AML-193 (cell line): ENCODE measurements at places on chromosomes 1 and 21.

GRCh38 chr1:243850452-243851256, 611 bp upstream of the AKT3 start:
- DNase-seq = peak; percentile 41

GRCh38 chr21:42221581-42222345, 2.8 kb downstream of the ABCG1 start:
- DNase-seq = peak; percentile 4

- DNase-seq = no peak
Observed at GRCh38 chr21:37392441-37392840, 25.9 kb downstream of the DYRK1A start.

DNA sequence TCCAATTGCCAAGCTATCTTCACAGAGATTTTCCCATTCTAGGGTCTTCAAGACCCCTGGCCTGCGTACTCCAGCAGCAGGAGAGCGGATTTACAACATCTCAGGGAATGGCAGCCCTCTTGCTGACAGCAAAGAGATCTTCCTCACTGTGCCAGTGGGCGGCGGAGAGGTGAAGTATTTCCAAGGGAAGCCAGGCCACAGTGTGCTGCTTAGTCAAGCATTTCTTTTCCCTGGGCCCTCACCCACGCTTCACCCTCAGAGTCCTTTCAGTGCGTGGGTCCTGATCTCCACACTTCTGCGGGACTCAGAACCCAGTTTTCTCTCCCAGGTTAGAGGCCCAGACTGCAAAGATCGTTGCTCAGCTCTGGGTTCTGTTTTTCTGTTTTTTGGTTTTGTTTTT, 13.1 kb downstream of the CDCA8 start:
- DNase-seq = no peak

- DNase-seq = no peak
Observed at GRCh38 chr1:239443361-239443760, 57.0 kb downstream of the CHRM3 start.

- DNase-seq = no peak
Observed at GRCh38 chr1:113109908-113110554, 37.0 kb downstream of the LRIG2 start.

- peak; percentile 75 for DNase-seq
Observed at GRCh38 chr1:91499904-91500755, 521 bp upstream of the CDC7 start.

- no peak for DNase-seq
Observed at GRCh38 chr1:94739521-94740061, 80.6 kb upstream of the SLC44A3 start.

DNA sequence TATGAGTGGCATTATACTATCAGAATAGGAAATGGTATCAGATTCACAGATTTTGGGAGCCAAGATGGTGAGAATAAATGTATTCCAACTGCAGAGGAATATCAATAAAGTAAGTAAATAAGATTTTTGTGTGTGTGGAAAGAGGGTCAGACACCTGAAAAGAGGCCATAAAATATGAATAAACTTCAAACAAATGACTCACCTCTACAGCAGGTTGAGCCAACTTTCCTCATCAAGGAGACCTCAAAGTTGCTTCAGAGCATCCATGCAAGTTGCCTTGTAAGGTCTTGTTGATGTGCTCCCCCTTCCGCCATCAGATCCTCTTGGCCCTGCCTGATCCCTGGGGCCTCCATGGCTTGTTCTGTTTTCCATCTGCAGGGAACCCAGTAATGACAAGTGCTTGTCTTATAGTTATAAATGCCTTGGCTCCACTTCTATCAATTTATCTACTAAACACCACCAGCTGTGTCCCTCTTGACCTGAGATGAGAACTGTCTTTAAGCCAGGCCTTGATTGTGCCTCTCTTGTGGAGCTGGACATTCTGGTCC, 775.6 kb downstream of the LTN1 start:
- no peak for DNase-seq

DNA sequence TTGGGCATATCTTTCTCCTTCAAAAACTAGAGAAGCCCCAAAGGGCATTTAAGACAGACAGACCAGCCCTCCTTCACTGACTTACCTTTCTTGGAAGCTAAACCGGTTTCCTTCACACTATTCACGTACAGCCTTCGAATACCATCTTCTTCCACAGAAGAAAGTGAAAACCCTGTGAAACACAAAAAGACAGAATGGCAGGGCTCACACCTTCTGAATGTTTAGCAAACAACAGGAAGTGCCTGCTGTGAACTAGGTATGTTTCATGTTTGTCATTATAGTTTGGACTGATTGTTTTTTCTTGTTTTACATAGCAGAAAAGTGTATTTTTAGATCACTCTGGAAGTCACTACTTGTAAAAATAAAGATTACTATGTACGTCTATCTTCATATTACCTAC, 148.6 kb upstream of the KRTAP19-8 start:
- no peak for DNase-seq

- DNase-seq = no peak
Observed at GRCh38 chr1:87495870-87496269, 167.2 kb downstream of the LMO4 start.

- DNase-seq = no peak
Observed at GRCh38 chr1:172882791-172883386, 167.9 kb downstream of the TNFSF18 start.

- peak; percentile 13 for DNase-seq
Observed at GRCh38 chr1:205774198-205775014, 876 bp downstream of the RAB29 start.

DNA sequence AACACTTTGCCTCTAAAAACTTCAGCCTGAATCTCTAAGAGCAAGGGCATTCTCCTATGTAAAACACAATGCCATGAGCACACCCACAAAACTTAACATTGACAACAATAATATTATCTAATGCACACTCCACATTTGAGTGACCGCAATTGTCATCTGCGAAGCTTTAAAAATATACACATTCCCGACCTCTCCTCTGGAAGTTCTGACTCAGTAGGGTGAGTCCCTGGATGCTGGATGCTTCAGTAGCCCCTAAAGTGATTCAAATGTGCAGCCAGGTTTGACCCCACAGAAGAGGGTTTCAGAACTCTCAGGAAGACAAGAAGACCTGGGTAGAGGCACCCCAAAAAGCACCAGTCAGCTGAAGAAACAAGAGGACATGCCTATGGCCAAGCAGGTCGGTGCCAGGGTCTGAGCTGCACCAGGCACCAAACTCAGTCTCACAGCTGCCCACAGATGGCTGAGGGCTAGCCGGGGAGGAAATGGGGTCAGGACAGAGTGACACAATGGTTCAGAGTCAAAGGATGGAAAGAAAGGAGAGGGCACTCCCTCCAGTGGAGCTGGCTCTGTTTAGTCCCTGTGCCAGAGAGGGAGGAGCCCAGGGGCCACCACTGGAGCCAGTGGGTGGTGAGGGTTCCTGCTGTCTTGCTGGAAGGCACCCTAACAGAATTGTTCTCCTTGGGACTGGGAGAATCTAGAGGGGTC, 17.4 kb downstream of the PIK3C2B start:
- DNase-seq = no peak

GRCh38 chr1:11806307-11806936, 431 bp downstream of the CLCN6 start:
- no peak for DNase-seq

- no peak for DNase-seq
Observed at GRCh38 chr1:114103992-114104391, 49.7 kb downstream of the SYT6 start.

- DNase-seq = no peak
Observed at GRCh38 chr1:39737546-39738169, 1.0 kb upstream of the PPIE start.

DNA sequence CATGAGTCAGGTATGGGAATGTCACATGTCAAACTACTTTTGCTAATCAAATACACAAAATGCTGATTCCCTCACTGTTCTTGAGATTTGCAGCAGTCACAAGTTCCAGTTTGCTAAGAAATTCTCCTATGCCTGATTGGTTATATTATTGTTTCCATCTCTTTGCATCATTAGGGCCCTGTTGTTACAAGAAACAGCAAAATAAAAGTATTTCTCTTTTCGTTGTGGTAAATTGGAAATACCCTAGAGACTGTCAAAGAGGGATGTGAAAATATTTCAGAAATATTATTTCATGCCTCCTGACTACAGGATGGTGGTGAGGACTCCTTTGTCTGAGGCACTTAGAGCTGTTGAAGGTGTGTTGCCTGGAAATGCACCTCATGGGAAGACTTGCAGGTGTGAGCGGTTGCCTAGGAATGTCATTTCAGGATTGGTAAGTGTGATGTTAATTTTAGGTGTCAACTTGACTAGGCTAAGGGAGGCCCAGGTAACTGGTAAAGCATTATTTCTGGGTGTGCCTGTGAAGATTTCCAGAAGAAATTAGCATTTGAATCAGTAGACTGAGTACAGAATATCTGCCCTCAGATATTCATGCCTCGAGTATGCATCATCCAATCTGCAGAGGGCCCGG, 117.4 kb downstream of the ROR1 start:
- DNase-seq = no peak

DNA sequence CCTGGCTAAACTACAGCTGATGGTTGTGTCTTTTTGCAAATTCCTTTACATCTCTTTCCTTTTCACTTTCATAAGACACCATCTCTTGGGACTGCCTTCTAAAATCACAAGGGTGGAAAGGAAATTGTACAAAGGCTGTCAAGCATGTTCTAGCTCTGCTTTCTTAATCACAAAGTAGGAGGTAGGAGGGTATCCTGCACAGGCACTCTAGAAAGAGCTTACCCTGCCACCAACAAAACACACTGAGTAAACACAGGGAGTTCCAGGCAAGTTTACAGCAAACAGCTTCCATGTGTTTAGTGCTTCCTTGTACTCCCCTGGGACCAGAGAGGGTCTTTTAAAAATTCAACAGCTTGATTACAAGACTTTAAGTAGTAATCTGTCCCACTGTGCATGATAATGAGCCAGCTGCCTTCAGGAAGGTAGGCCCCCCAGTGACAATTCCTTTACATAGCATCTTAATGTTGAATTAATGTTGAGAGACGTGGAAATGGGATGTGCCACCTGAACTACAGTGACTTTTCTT, 2.4 kb downstream of the PLPP3 start:
- DNase-seq = no peak

DNA sequence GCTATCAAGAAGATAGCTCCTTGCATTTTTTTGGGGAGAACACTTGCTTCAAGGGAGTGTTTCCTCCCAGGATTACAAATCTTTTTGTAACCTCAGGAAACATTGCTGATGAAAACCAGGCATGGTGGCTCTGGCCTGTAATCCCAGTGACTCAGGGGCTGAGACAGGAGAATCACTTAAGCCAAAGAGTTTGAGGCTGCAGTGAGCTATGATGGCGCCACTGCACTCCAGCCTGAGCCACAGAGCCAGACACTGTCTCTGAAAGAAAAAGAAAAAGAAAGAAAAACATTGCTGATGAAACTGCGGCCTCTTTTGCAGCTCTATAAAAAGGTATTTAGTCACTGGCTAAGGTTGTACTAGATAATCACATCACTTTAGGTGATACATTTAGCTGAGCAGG, 7.3 kb downstream of the RNU1-2 start:
- no peak for DNase-seq

DNA sequence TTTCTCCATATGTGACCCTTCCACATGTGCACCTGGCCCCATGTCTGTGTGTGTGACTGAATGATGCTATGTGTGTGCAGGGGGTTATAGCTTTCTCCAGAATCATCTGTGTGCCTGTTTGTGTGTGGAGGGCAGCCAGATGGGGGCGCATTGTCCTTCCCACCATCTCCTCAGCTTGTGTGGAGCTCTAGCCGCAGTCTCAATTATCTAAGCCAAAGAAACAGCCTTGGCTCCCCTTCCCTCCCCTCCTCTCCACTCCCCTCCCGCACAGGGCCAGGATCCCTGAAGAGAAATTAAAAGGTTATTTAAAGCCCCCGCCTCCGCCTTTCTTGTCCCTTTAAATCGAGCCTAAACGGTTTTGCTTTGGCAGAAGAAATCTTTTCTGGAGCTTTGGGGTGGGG, 1.8 kb upstream of the DMBX1 start:
- no peak for DNase-seq

DNA sequence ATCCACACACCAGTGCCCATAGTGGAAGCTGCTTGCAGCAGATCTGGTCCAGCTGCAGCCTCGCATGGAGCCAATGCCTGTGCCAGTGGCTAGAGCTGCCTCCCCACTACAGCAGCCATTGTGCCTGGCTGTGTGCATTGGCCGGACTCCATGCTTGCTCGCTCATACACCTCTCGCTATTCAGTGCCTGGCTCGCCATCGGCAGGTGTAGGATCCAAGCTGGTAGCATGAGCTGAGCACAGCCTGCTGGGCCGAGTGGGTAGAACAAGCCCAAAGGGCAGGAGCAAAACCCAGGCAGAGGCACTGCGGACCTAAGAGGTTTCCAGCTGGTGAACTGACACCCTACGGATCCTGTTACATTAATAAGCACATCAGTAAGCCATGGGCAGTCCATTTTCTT, 1184.1 kb downstream of the AMY1C start:
- no peak for DNase-seq

DNA sequence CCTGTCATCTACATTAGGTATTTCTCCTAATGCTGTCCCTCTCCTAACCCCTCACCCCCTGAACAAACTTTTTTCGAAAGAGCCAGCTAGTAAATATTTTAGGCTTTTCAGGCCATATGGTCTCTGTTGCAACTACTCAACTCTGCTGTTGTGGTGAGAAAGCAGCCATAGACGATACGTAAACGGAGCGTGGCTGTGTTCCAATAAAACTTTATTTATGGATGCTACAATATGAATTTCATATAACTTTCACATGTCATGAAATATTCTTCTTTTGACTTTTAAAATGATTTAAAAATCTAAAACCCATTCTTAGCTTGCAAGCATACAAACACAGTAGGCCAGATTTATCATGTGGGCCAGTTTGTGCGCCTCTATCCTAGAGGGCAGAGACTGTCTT, 11.2 kb upstream of the RPS6KA1 start:
- DNase-seq = no peak

DNA sequence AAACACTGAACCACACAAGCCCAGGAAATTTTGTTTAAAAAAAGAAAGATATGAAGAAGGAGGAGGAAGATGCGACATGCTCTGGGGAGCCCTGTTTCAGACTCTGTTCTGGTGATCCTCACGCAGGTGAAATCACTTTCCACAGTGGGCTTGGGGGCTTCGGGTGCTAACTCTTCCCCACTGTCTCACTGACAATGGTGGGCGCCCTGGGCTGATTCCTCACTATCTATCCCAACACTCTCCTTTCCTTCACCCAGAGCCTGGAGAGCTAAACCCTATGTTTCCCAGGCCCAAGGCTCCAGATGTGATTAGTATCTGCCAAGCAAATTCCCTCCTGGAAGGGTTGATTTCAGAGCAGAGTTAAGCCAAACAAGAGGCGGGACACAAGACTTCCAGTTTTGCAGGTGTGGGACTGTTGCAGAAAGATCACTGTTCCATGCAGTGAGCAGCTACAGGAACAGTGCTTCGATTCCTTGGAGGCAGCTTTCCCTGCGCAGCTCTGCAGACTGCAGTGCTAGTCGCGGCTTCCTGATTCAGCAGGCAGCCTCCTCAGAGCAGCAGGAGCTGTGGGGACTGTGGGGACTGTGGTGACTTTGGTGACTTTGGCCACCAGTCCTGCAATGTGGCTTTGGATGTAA, 168.3 kb downstream of the RHOU start:
- DNase-seq = no peak

DNA sequence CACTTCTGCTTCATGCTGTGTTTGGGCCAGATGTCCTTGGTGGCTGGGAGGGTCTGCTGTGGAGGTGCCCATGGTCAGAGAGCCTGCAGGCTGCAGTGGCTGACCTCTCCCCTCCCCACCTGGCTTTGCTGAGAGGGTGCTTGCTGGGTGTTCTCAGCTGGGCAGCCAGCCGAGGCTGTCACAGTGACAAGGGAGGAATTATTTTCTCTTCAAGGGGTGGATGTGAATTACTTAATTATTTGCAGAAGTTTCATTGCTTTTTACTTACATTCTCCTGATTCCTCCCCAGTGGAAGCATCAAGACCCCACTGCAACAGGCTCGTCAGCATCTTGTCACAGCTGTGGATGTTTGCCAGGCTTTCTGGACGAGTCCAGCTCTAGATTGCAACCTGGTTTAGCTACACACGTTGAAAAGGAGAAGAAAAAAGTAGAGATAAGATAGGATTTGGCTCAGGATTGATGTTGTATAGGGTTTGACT, 70.3 kb downstream of the GALNT2 start:
- no peak for DNase-seq
